ENCODE measurements at places on chromosomes 2 and 18. TPM values are rescaled to one million over a fixed set of nuclear protein-coding genes. Genes with fewer than 3 reads are reported as not detected.

- H3K36me3 ChIP-seq = peaks cover 7% of the 10 kb centered on the region
- no peak for DNase-seq
- H3K4me3 ChIP-seq = no peak overlapping the region
- peaks cover 8% of the 10 kb centered on the region for H3K4me1 ChIP-seq
- peaks cover 55% of the 10 kb centered on the region for H3K27me3 ChIP-seq
These were observed 32.3 kb downstream of the SCTR start for GRCh38 chr2:119491776-119492525.

DNA sequence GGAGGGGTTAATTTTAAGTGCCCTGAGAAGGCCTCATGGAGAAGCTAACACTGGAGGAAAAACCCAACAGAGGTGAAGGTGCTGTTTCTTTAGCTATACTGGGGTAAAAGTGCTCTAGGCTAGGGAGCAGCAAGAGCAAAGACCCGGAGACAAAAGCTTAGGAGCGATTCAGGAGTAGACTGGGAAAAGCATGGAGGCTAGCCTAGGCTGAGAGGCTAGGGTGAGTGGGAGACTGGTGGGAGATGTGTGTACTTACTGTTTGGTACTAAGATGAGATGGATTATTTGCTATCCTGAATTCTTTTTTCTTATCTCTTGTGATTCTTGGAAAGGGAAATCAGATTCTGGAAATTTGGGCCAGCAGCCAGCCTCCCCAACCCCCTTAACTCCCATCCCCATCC is 2.0 kb downstream of the GIGYF2 start:
- peaks cover 33% of the 10 kb centered on the region for H3K4me1 ChIP-seq
- no peak for DNase-seq
- H3K27ac ChIP-seq = peak overlapping the region; percentile 94
- H3K27me3 ChIP-seq = no peaks in the 10 kb centered on the region
- peaks cover 2% of the 10 kb centered on the region for H3K36me3 ChIP-seq

GRCh38 chr18:1092228-1092627 is 187.6 kb downstream of the ADCYAP1 start:
- H3K27me3 ChIP-seq = no peaks in the 10 kb centered on the region
- no peak overlapping the region for H3K27ac ChIP-seq
- no peak overlapping the region for H3K4me3 ChIP-seq
- H3K36me3 ChIP-seq = no peaks in the 10 kb centered on the region
- H3K4me1 ChIP-seq = no peaks in the 10 kb centered on the region

- H3K36me3 ChIP-seq = no peaks in the 10 kb centered on the region
- H3K4me3 ChIP-seq = no peak overlapping the region
- no peak overlapping the region for H3K27ac ChIP-seq
- H3K27me3 ChIP-seq = peaks cover 29% of the 10 kb centered on the region
These were observed 104.1 kb downstream of the ZBTB7C start for GRCh38 chr18:48304906-48305693.

- H3K4me3 ChIP-seq = peak overlapping the region; percentile 92
- H3K27me3 ChIP-seq = peaks cover 33% of the 10 kb centered on the region
- H3K4me1 ChIP-seq = peaks cover 23% of the 10 kb centered on the region
- peak overlapping the region; percentile 21 for H3K27ac ChIP-seq
- H3K36me3 ChIP-seq = no peaks in the 10 kb centered on the region
These were observed 63.2 kb upstream of the MAPRE2 start for GRCh38 chr18:34977838-34978532.

DNA sequence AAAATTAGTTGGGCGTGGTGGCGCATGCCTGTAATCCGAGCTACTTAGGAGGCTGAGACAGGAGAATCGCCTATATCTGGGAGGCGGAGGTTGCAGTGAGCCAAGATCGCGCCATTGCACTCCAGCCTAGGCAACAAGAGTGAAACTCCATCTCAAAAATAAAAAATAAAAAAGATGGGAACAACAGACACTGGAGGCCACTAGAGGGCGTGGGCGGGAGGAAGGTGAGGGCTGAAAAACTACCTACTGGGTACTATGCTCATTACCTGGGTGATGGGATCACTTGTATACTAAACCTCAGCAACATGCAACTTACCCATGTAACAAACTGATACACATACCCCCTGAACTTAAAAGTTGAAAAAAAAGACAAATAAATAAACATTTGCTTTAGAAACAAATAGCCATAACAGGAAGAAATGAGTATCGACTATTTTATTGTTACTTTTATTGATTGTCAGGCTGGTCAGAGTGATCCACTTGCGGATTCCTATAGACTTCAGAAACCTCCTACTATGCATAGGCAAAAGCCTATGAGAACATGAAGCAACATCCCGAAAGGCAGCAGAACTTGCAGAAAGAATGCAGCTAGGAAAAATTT is 61.0 kb downstream of the TMEM163 start:
- no peak overlapping the region for H3K4me3 ChIP-seq
- no peaks in the 10 kb centered on the region for H3K27me3 ChIP-seq

DNA sequence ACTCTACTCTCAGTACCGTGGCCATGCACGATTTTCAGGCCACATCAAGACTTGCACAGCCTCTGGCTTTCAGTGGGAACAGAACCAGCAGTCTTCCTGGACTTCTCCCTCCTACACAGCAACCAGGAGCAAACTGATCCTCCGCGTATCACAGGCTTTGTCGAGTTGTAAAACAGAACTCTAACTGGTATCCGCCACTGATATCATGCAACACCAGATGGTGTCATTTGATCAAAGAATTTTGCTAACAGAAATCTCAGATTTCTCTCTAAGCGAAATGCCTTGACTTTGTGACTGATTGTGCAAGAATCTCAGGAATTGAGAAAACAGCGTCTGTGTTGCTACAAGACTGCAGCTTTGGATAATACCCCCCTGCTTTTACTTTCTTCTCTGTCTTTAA is 85.7 kb downstream of the COPS8 start:
- no peaks in the 10 kb centered on the region for H3K4me1 ChIP-seq
- H3K4me3 ChIP-seq = no peak overlapping the region
- H3K36me3 ChIP-seq = no peaks in the 10 kb centered on the region
- DNase-seq = no peak
- no peak overlapping the region for H3K27ac ChIP-seq

Gene LRRC30
- not detected for total RNA-seq

DNA sequence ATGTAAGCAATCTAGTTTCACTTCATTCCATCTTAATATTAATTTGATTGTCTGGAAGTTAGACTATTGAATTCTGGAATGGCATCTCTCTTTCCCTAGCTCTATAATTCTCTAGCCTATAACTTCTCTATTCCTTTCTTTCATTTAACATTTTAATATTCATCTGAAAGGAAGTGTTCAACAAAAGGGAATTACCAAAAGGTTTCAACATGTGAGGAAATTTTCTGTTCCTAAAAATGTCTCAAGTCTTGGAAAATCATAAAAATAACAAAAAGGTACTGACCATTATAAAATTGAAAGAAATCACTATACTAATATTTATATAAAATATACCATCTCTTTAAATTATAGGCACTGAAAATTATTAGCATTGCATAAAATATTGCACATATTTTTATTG is 228.7 kb downstream of the TXNL1 start:
- no peak for DNase-seq
- no peak overlapping the region for H3K27ac ChIP-seq
- H3K36me3 ChIP-seq = no peaks in the 10 kb centered on the region
- no peaks in the 10 kb centered on the region for H3K27me3 ChIP-seq
- no peak overlapping the region for H3K4me3 ChIP-seq
- H3K4me1 ChIP-seq = no peaks in the 10 kb centered on the region

- peaks cover 3% of the 10 kb centered on the region for H3K36me3 ChIP-seq
- peaks cover 3% of the 10 kb centered on the region for H3K4me1 ChIP-seq
- no peak overlapping the region for H3K27ac ChIP-seq
- no peak for DNase-seq
These were observed 110.8 kb upstream of the OTOS start for GRCh38 chr2:240250985-240251847.

- H3K4me1 ChIP-seq = peaks cover 15% of the 10 kb centered on the region
- no peak overlapping the region for H3K4me3 ChIP-seq
- DNase-seq = no peak
- no peaks in the 10 kb centered on the region for H3K27me3 ChIP-seq
- no peak overlapping the region for H3K27ac ChIP-seq
These were observed 85.4 kb upstream of the ATG16L1 start for GRCh38 chr2:233165895-233166661.

All from T-helper 17 cell (primary cell).